ENCODE measurements at places on chromosomes 13 and 19.

DNA sequence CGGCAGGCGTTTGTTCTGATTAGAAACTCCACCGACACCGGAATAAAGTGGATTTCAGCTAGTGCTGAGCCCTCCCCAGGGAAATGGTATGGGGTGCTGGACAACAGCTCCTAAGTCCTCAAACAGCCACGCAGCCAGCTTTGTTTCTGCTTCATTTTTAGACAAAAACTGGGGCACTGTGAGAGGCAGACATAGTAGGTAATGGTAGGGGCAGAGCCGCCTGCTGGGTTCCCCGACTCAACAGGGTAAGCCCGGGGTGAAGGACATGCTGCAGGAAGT, 39.7 kb downstream of the CARS2 start:
- DNase-seq: no peak

DNA sequence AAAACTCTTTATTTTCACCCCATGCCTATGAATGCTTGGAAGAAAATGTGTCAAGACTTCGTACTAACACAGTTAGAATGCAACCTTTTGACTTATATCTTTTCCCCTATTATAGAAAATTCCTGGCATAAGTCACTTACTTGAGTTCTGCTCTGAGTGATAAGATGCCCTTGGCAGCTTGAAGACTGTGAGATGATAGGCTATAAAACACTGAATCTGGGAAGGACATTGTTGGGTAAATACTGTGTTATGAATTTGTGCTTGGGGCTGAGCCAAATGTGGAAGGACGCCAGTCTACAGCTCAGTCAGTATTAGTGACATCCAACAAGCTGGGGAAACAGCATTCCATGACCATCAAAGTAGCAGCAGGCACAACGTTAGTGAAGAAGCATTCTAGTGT, 368.0 kb upstream of the SGCG start:
- no peak for DNase-seq

DNA sequence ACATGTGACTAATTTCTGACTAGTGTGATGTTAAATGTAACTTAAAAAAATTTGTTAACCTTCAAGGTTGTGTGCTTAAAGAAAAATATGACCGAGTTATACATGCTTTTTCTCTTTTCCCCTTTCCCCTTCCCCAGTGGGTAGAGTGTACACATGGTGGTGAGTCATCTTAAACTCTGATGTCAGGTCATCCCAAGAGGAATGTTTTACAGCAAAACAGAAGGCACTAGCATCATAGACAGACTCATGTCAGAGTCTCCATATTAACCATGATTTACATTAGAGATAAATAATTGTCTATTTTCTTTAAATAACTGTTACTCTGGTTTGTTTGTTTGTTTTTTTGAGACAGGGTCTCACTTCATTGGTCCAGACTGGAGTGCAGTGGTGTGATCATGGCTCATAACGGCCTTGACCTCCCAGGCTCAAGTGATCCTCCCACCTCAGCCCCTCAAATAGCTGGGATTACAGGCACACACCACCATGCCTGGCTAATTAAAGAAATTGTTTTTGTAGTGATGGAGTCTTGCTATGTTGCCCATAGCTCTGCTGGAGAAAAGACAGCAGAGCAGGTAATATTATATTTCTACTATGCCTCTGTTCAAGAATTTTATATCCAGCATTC, 160.4 kb upstream of the PCDH9 start:
- no peak for DNase-seq

DNA sequence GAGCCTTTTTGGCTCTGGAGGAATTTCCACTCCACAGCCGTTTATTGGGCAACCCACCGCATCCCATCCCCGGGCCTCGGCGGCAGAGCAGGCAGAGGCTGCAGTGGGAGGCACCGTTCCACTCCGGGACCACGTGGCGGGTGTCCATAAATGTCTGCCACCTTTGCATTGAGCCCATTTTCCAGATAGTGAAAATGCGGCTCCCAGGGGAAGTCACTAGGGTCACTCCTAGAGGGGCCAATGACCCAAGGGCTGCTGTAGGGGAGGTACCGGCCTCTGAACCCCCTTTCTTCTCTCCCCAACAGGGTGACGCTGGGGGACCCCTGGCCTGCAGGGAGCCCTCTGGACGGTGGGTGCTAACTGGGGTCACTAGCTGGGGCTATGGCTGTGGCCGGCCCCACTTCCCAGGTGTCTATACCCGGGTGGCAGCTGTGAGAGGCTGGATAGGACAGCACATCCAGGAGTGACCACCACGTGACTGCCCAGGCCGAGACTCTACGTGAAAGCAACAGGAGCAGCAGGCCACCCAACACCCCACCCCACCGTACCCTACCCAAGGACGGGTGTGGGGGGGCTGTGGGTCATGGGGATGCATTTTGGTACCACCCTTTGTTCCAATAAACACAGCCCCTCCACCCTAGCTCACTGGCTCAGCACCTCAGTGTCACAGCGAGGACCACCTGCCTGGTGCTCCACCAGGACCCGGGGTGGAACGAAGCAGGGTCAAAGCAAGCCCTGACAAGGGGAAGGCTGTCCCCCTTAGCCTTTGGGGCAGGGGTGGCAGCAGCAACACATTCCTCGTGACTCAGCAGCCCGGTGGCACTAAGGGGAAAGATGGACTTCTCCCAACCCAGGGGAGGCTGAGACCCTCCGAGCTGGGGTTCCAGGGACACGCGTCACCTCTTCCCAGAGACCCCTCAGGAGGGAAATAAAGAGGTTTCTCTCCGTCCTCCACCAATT, 1.5 kb downstream of the TIMM13 start:
- no peak for DNase-seq

DNA sequence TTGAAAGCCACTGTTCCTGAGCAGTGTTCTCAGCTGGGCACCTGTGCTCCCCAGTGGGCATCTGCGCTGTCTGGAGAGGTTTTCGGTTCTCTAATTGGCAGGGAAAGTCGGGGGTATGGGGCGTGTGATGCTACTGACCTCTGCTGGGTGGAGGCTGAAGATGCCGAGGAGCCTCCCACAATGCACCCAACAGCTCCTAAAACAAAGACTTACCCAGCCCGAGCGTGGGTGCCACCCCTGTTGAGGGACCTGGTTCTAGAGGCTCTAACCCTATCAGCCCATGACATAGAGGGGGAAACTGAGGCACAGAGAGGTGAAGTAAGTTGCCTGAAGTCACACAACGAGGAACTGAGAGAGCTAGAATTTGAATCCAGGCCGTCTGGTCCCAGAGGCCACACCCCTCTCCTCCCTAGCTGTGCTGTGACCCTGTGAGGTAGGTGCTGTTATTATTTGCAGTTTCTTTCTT, 2.3 kb downstream of the SPACA4 start:
- DNase-seq: peak; percentile 91

GRCh38 chr13:106213028-106213757, 322.3 kb downstream of the EFNB2 start:
- DNase-seq: no peak

DNA sequence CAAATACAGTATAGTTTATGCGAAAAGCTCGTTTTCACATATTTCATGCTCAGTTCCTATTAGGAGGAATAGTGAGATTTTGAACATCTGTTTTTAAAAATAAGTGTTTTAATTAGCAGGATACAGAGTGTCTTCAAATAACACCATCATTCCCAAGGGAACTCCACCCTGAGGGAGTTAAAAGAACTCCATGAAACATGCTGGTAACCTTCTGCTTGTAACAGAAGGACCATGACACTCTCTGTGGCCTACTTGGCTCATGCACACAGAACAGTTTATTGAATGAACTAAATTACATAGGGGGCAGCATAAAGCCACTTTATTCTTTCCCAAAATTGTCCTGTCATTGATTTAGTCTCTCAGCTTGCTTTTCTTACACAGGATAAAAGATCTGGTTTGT, 809.5 kb upstream of the SLITRK6 start:
- DNase-seq: no peak

- no peak for DNase-seq
Measured at GRCh38 chr13:24007979-24008620, 110.8 kb upstream of the C1QTNF9B start.

DNA sequence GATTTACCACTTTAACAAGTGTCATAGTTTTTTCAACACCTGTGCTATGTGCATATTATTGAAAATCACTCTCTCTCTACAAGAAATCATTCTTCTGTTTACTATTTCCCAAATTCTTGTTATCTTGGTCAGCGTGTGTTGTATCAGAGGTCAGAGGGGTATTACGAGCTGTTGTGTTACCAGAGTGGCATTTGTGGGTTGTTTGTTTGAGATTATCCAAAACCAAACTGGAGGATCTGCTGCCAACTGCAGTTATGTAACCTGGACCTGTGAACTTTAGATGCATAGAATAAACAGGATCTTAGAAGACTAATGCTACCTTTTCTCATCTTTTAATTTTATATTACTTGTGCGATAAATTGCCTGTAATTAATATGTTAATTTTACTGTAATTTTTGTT, 1751.4 kb upstream of the SPRY2 start:
- no peak for DNase-seq

- DNase-seq: no peak
Measured at GRCh38 chr19:47107953-47108746, 5.4 kb downstream of the ZC3H4 start.

- no peak for DNase-seq
Measured at GRCh38 chr19:39934584-39935363, at the start of gene FCGBP. FCGBP (minus strand) TSS chr19:39934634.

DNA sequence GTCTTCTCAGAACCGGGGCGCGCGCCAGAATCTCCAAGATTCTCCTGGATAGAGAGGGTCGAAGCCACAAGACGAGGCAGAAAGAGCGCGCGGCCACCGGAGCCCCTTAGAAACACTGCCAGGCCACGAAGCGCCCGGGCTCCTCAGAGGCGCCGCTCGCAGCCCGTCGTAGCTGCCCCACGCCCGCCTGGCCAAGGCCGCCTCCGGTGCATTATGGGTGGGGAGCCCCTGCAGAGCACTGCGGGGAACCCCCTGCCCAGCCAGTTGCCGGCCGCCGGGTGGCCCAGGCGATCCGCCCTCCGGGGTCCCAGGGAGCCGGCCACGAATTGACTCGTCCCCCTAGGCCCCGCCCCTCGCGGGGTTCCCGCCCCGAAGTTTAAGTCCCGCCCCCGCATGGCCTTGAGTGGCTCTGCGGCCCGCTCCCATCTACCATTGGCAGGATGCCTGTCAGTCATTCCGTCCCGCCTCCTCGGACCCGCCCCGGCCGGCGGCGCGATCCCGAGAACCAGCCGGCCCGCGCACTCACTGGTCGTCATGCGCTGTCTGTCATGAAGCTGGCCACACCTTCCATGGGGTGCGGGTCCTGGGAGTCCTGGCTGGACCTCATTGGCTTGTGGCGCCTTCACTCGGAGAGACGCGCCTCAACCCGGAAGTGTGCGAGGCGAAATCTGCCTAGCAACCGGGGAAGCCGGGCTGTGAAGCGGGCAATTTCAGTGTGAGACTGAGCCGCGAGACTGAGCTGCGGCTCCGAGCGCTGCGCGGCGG, 20.2 kb upstream of the GATAD2A start:
- peak; percentile 99 for DNase-seq

DNA sequence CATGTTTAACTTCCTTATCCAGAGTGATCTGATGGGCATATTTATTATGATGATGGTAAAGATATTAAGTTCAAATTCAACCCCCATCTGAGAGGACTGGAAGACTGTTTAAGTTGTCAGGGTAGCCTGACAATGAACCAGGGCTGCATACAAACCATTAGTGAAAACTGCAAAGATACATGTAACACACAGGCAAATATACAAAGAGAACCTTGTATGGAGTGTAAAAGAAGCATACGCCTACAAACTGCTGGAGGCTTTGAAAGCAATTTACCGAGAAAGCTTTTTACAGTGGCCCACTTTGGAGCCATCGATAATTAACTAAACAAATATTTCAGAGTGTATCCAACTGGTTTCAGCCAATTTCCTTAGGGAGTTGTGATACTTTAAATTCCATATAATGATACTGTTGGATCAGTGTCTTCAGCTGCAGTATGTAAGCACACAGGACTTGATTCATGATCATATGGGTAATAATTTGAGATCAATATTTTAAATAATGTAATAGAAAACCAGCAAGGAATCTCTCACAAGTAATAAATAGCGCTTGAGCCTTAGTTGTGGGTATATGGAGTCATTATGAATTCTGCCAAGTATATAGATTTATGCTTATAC, 231.5 kb upstream of the SPRY2 start:
- DNase-seq: peak; percentile 79

- no peak for DNase-seq
Measured at GRCh38 chr13:111858571-111858970, 208.4 kb upstream of the SOX1 start.

- no peak for DNase-seq
Measured at GRCh38 chr13:24166561-24166960, 6.0 kb downstream of the SPATA13 start.

DNA sequence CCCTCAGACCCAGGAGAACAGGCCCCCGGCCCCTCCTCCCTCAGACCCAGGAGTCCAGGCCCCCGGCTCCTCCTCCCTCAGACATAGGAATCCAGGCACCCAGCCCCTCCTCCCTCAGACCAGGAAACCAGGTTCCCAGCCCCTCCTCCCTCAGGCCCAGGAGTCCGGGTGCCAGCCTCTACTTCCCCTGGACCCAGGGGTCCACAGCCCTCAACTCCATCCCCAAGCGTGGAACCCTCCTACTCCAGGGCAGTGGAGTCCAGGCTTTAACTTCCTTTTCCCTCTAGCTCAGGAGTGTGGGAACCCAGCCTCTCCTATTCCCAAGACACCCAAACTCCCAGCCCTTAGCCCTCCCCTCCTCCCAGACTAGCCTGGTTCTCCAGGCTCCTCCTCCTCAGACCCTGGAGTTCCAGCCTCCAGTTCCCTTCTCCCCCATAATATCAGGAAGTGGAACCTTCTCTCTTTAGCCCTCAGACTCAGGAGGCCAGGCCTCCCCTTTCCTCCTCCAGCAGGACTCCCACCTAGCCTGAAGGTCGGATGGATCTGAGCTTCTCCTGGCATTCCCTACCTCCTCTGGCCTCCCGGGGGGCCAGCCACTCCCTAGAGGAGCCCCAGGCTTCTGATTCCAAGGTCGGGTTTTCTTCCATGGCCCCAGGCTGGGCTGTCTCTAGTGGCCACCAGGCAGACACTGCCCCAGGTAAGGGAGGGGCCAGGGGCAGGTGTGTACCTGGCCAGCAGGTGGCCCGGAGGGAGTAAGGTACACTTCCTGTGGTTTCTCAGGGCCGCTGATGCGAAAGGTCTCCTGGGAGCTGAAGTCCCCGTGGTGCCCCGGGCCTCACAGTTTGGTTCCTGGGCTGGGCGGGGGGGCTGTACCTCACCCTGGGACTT, at the start of gene TMC4:
Gene TMC4 (minus strand): TSS at position 690 of the 888 bp plus-strand sequence. CDS start 43 bp downstream, at position 647.
- peak; percentile 83 for DNase-seq

DNA sequence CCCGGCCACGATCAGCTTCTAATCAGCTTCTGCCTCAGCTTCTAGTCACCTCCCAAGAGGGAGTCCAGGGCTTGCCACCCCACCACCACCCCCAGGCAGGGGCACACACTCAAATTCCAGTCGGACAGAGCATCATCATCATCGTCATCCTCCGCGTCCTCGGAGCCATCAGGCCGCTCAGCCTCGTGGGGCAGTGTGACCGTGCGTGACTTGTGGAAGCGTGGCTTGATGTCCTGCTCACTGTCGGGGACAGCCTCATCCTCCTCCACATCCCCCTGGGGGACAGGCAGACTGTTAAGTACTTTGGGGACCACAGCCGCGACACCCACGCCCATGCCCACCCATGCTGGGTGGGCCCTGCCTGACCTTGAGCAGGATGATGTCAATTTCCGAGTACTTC, 12.5 kb downstream of the TNPO2 start:
- no peak for DNase-seq

GRCh38 chr19:5289060-5289990, 51.3 kb downstream of the PTPRS start:
- DNase-seq: no peak
